ENCODE measurements at places on chromosomes 12 and 14.

GRCh38 chr14:24395609-24396582 is 2.9 kb upstream of the NYNRIN start:
- no peak for DNase-seq

DNA sequence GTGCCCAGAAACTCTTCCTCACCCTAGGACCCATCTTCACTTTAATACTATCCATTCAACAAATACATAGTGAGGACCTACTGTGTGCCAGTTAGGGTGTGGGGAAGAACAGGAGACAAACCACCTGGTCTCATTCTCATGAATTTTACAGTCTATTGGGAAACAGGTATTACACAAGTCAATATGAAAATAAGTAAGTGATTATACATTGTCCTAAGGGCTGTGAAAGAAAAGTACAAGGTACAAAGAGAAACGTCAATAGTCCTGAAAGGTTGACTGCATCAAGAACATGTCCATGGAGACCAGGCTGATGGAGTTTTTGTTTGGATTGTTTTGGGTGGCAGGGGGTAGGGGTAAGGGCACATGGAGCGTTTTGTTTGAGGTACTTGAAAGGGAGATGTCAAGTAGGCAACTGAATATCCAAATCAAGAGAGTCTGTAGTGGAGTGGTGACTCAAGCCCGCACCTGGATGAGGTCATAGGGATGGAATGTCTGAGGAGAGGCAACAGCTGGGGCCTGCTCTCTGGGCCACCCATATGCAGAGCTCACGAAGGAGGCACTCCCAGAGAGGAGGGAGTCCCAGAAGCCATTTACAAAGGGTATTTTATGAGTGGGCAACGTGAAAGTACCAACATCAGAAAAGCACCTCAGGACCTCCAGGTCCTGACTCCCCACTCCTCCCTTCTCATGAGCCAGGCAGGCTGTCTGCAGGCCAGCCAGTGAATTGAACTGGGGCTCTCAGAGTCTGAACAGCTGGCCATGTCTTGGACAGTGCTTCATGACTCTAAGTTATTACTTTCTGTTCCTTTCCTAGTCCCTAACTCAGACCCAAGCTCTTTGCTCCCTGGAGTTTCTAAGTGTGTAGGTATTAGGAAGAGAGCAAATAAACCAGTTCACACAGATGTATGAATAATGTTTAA is 272.0 kb downstream of the ZFP36L1 start:
- no peak for DNase-seq

- no peak for DNase-seq
Measured at GRCh38 chr12:67911275-67911600, 78.0 kb upstream of the IFNG-AS1 start.

DNA sequence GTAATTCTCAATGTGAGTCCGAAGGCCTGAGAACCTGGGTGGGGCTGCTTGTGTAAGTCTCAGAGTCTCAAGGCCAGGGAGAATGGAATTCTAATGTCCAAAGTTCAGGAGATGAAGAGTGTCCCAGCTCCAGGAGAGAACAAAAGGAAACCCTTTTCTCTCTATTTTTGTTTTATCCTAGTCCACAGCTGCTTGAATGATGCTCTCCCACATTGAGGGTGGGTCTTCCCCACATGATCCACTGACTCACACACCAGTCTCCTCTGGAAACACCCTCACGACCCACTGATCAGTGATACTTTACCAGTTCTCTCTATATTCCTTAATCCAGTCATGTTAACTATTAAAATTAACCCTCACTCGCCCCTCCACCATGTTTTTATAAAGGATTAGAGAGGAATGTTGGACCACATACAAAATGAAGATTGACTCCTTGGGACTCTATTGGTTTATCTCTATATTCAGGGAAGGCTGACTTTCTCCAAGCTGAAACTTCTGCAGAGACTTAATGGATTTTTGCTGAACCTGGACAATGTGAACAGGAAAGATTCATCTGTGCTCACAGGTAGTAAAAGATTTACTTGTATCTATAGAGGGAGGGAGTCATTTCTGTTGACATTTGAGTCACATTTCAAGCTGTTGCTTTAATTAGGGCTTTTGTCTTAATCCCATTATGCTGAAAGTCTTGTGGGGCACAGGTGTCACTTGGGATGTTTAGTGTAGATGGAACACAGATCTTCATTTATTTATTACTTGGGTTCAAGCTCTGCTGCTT is 1061.0 kb upstream of the TMEM132C start:
- no peak for DNase-seq

- DNase-seq = peak; percentile 57
Measured at GRCh38 chr14:47191700-47192099, 483.7 kb downstream of the MDGA2 start.

- DNase-seq = no peak
Measured at GRCh38 chr12:113133666-113134065, 1.9 kb downstream of the RASAL1 start.

- peak; percentile 44 for DNase-seq
Measured at GRCh38 chr12:129901254-129901653, 2.6 kb downstream of the TMEM132D start.

GRCh38 chr12:54376596-54376995 is 7.9 kb downstream of the ZNF385A start:
- DNase-seq = no peak

DNA sequence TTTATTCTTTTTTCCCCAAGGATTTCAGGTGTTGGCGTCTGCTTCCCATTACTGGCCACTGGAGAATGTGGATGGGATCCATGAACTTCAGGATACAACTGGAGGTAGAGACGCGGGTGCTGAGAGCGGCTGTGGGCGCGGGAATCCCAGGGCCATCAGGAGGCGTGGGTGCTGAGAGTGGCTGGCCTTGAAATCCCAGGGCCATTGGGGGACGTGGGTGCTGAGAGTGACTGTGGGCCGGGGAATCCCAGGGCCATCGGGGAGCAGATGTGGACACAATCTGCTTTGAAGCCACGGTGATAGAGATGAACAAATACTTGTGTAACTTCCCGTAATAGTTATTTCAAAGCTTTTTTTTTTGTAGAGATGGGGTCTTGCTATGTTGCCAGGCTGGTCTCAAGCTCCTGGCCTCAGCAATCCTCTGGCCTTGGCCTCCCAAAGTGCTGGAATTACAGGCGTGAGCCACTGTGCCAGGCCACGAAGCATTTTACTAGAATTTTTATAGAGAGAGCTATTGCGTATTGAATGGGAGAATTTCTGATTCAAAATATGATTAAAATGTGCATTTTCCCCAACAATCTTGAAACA is 12.8 kb downstream of the ADGRD1 start:
- no peak for DNase-seq

GRCh38 chr12:111488271-111488670 is 82.5 kb downstream of the SH2B3 start:
- no peak for DNase-seq

GRCh38 chr12:68358532-68359485 is 26.6 kb upstream of the MDM1 start:
- DNase-seq = peak; percentile 88

DNA sequence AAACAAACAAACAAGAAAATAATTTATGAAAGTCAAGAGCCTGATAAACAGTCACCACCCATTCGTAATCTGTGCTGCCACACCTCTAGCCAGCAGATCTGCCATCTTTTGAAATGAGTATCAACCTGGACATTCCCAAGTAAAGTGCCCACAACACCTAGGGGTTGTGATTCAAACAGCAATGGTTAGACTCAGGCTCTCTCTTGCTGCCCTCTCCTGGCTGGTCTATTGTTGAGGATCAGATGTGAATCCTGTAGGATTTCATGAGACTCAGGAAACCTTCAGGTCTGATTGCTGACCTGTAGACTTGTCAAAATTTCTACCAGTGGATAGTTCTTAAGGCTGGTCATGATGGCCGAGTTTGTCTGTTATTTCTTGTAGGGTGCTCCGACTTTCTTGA is 26.8 kb downstream of the DGLUCY start:
- no peak for DNase-seq

GRCh38 chr14:104925855-104926609 is 1.4 kb downstream of the PLD4 start:
- DNase-seq = no peak

DNA sequence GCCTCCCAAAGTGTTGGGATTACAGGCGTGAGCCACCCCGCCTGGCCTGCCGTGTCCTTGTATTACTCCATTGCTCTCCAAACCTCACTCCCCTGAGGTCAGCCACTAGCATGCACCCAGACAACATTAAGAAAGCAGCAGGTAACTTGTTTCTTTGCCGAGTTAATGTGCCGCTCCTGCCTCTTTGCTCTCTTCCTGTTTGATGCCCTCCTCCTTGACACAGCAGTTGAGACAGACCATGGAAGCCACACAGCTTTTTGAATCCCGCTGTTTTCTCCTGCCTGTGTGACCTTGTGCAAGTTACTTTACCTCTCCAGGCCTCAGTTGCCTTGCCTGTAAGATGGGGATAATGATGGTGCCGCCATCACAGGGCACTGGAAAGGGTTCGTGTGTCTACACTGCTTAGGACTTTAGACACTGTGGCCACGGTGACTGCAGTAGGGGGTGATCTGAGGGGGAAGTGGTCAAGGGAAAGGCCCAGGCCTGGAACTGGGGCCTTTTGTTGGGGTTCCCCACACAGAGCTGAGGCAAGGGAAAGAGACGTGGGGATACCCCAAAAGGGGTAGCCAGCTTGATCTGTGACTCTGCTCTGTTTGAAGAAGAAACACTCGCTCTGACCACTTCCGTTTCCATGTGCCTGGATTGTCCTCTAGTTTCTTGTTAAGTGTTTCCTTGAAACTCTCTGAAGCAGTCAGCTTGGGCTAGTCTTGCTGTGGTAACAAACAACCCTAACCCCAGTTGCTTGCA is 69.3 kb downstream of the RIN3 start:
- no peak for DNase-seq

DNA sequence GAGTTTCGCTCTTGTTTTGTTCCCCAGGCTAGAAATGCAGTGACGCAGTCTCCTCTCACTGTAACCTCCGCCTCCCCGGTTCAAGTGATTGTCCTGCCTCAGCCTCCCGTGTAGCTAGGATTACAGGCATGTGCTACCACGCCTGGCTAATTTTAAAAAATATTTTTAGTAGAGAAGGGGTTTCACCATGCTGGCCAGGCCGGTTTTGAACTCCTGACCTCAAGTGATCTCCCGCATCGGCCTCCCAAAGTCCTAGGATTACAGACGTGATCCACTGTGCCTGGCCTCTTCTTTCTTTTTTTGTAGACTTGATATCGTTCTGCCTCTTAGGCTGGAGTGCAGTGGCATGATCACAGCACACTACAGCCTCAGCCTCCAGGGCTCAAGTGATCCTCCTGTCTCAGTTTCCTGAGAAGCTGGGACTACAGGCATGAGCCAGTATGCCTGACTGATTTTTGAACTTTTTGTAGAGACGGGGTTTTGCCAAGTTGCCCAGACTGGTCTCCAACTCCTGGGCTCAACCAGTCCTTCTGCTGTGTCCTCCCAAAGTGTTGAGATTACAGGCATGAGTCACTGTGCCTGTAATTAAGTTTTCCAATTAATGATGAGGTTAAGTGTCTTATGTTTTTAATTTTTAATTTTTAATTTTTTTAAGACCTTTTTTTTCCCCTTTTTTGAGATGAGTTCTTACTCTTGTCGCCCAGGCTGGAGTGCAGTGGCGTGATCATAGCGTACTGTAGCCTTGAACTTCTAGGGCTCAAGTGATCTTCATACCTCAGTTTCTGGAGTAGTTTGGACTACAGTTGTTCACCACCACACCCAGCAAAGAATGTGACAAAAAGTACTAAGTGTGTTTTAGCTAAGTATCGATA is 10.2 kb downstream of the RCOR1 start:
- no peak for DNase-seq

- DNase-seq = no peak
Measured at GRCh38 chr14:90727082-90727481, 89.1 kb downstream of the TTC7B start.

GRCh38 chr12:19198272-19198671 is 68.7 kb downstream of the PLEKHA5 start:
- DNase-seq = peak; percentile 55

- DNase-seq = peak; percentile 61
Measured at GRCh38 chr14:37232907-37233481, 35.3 kb downstream of the MIPOL1 start.

- no peak for DNase-seq
Measured at GRCh38 chr12:92463171-92463570, 239.6 kb upstream of the PLEKHG7 start.

DNA sequence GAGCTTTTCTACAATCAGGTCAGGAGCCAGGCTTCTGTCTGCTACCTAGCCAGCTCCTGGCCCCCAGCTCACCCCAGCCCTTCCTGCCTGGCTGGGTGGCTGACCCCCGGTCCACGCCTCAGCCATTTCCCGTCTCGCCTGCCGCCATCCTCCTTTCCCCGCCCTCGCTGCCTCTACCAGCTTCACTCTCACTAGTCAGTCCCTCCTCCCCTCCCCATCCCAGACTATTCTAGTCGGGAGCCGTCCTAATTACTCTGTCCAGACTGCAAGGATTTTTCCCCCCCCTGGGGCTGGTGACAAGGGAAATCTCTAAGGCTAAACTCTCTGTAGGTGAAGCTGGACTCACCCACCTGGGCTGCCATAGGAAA is 825 bp downstream of the DHH start:
- DNase-seq = no peak

DNA sequence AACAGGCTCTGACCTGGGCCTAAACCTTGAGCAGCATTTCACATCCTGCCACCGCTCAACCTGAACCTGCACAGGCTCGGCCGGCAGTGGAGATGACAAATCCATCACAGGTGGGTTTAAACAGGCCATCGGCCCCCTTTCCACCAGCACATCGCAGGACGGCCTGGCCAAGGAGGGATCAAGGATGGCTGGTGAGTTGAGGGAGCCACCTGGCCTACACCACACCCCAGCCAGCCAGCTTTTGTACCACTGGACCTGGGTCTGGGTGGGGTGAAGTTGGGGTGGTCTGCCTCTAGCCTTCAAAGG is 14.2 kb downstream of the MMAB start:
- no peak for DNase-seq

DNA sequence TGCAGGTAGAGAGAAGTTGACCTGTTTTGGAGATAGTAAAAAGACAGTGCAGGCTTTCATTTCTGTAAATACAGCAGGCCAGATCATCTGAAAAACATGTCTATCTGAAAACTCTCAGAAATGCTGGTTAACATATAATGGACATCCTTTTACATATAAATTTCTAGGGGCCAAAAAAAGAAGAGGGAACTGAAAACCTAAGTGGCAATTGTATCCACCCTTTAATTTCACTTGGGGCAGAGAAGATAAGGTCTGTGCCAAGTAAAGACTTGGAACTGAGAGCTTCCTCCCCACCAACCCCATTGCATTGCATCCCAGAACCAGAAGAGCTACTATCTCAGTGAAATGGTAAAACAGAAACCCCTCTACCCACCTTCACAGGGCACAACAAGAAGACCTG is 141.0 kb downstream of the SRGAP1 start:
- DNase-seq = no peak

All from fibroblast of skin of abdomen (primary cell).